ENCODE measurements at places on chromosomes 6 and 20.
A peak's percentile ranks its signal among the peaks of the same experiment; 100 is the strongest.

- no peaks in the 10 kb centered on the region for H3K27me3 ChIP-seq
- peak overlapping the region; percentile 65 for H3K27ac ChIP-seq
- H3K4me3 ChIP-seq, result no peak overlapping the region
- no peaks in the 10 kb centered on the region for H3K36me3 ChIP-seq
Observed at GRCh38 chr6:44056392-44057237, 70.6 kb downstream of the MRPL14 start.

GRCh38 chr6:89657445-89658158, 19.1 kb upstream of the LYRM2 start:
- peak overlapping the region; percentile 32 for H3K27ac ChIP-seq
- H3K4me3 ChIP-seq, result no peak overlapping the region
- no peaks in the 10 kb centered on the region for H3K4me1 ChIP-seq
- peaks cover 49% of the 10 kb centered on the region for H3K36me3 ChIP-seq
- no peak for DNase-seq
- no peaks in the 10 kb centered on the region for H3K27me3 ChIP-seq

DNA sequence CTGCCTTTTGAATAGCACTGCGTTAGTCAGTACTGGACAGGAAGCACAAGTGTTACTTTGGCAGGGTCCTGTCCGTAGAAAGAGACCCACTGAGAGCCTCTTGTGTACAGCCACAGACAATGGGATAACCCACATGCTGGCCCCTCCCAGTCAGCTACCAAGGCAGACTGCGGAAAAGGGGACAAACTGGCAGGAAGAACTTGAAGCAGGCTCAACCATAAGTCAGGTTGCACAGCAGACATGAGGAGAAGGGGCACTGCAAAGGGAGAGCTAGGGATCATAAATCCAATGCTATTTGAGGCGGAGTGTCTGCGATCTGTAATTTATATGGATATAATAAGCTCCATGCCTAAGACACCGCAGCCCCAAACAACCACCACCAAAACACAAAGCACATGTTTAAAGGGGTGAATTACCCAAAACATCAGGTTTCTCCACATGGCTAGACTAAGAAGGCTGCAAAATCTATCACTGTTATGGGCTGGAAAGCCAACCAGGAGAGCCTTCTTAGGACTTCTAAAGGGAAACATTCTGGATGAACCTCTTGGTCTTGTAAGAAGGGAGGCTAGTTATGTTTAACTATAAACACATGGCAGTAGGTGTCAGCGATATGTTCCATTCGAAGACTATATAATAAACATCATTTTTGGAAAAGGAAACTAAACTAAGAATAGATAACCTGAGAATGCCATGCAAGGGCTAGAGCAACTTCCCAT, 141.7 kb downstream of the BACH2 start:
- no peaks in the 10 kb centered on the region for H3K27me3 ChIP-seq
- no peak overlapping the region for H3K4me3 ChIP-seq
- peaks cover 75% of the 10 kb centered on the region for H3K4me1 ChIP-seq
- no peak for DNase-seq

GRCh38 chr6:134111062-134111677, 58.7 kb upstream of the SLC2A12 start:
- no peaks in the 10 kb centered on the region for H3K4me1 ChIP-seq
- H3K27ac ChIP-seq, result no peak overlapping the region
- no peak for DNase-seq
- H3K4me3 ChIP-seq, result no peak overlapping the region
- H3K27me3 ChIP-seq, result no peaks in the 10 kb centered on the region

DNA sequence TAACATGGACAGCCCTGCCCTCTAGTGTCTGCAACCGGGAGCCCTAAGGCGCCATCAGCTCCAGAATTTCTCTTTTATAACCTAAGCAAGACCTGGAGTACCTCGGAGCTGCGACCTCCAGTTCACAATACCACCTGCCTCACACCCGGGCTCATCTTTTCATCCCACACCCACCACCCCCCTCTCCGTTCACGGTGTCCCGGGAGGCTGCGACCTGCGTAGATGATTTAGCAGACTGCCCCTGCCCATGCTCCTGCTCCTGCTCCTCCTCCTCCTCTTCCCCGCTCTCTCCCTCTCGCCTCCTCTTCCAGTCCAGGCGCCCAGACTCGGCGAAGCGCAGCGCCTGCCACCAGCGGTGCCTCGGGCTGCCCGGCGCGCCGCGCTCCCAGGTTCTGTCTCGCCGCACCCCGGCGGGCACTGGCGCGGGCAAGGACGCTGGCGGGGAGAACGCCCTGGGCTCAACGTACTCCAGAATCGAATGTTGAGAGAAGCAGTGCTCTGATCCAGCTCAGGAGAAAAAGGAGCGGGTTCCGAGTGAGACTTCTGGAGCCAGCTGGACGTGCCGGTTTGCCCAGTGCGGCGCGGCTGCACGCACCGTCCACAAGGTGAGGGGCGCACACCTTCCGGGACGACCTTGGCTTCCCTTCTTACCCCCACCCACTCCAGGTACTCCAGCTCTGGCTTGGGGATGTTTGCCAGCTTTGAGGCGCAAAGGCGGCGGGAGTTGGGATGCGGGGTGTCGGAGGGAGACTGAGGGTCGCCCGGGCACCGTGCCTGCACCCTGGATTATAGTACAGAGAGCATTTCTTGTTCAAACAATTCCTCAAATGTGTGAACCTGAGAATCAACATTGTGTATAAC, at the start of gene HTR1E:
HTR1E (plus strand) TSS at position 310 of the 861 bp plus-strand sequence. CDS start 77,807 bp downstream, outside the sequence.
- peaks cover 19% of the 10 kb centered on the region for H3K4me1 ChIP-seq
- H3K36me3 ChIP-seq, result no peaks in the 10 kb centered on the region
- peaks cover 30% of the 10 kb centered on the region for H3K27me3 ChIP-seq
- H3K4me3 ChIP-seq, result peak within 1 kb of the TSS; percentile 81

DNA sequence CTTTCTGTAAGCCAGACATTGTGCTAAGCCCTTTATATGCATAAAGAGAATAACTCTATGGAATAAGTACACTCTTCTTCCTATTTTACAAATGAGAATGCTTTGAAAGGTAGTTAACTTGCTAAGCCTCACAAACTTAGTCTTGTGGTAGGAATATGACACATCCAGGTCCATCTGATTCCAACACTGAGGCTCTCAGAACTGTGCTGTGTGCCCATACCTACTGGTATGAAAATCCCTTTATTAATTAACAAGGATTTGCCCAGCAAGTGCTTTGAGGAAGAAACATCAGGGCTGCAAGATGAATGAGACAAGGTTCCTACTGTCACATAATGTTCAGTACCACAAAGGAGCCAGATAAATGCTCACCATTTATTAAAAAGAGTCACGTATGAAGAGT, 122.6 kb downstream of the TNFRSF21 start:
- H3K4me3 ChIP-seq, result no peak overlapping the region
- H3K27me3 ChIP-seq, result no peaks in the 10 kb centered on the region
- peaks cover 5% of the 10 kb centered on the region for H3K4me1 ChIP-seq

DNA sequence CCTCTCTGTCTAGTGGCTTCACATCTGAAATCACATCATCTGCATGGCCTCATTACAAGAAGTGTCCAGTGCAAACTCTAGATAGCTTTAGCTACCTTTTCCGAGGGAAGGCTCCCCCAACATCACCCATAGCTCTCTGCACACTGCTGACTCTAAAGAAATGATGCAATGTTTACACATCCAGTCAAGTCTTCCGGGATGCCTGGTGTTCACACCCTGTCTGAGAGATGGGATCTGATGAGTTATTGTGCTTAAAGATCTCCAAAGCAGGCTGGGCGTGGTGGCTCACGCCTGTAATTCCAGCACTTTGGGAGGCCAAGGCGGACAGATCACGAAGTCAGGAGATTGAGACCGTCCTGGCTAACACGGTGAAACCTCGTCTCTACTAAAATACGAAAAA, 404.6 kb upstream of the IRAK1BP1 start:
- H3K4me1 ChIP-seq, result no peaks in the 10 kb centered on the region
- H3K4me3 ChIP-seq, result no peak overlapping the region
- peaks cover 6% of the 10 kb centered on the region for H3K27me3 ChIP-seq
- H3K36me3 ChIP-seq, result no peaks in the 10 kb centered on the region
- no peak for DNase-seq

- no peaks in the 10 kb centered on the region for H3K36me3 ChIP-seq
- peaks cover 3% of the 10 kb centered on the region for H3K4me1 ChIP-seq
- no peak for DNase-seq
- no peaks in the 10 kb centered on the region for H3K27me3 ChIP-seq
- H3K4me3 ChIP-seq, result no peak overlapping the region
- no peak overlapping the region for H3K27ac ChIP-seq
Observed at GRCh38 chr6:147109707-147110106, 94.5 kb upstream of the STXBP5 start.

- peaks cover 19% of the 10 kb centered on the region for H3K4me1 ChIP-seq
- DNase-seq, result no peak
- H3K36me3 ChIP-seq, result no peaks in the 10 kb centered on the region
- no peak overlapping the region for H3K27ac ChIP-seq
- H3K27me3 ChIP-seq, result peaks cover 31% of the 10 kb centered on the region
Observed at GRCh38 chr20:37571033-37571432, 43.4 kb upstream of the BLCAP start.

DNA sequence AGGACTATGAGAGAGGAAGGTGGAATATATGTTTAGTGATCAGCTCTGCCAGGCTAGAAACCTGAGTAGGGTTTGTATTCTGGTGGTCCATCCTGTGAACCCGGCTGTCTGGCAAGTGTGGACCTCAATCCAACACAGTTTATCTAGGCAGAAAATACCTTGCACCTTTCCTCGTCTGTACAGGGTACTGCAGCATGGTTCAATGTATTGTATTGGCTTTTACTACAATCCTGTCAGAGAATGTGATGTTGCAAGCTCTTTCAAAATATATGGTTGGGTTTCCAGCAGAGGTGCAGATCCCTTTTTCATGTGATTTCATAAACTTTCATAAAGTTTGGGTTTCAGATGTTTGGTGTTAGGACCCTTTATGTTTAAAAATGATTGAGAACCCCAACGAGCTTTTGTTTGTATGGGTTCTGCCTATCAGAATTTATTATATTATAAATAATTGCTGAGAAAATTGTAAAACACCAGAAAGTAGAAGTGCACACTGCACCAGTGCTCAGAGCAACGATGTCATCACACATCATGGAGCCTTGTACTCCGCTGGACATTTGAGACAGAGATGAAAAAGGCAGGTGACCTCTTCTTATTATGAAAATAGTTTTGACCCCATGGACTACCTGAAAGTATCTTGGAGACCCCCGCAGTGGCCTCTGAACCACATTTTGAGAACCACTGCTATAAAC, 106.6 kb downstream of the RTN4IP1 start:
- H3K27ac ChIP-seq, result no peak overlapping the region
- no peak for DNase-seq
- peaks cover 11% of the 10 kb centered on the region for H3K27me3 ChIP-seq
- H3K4me3 ChIP-seq, result no peak overlapping the region

DNA sequence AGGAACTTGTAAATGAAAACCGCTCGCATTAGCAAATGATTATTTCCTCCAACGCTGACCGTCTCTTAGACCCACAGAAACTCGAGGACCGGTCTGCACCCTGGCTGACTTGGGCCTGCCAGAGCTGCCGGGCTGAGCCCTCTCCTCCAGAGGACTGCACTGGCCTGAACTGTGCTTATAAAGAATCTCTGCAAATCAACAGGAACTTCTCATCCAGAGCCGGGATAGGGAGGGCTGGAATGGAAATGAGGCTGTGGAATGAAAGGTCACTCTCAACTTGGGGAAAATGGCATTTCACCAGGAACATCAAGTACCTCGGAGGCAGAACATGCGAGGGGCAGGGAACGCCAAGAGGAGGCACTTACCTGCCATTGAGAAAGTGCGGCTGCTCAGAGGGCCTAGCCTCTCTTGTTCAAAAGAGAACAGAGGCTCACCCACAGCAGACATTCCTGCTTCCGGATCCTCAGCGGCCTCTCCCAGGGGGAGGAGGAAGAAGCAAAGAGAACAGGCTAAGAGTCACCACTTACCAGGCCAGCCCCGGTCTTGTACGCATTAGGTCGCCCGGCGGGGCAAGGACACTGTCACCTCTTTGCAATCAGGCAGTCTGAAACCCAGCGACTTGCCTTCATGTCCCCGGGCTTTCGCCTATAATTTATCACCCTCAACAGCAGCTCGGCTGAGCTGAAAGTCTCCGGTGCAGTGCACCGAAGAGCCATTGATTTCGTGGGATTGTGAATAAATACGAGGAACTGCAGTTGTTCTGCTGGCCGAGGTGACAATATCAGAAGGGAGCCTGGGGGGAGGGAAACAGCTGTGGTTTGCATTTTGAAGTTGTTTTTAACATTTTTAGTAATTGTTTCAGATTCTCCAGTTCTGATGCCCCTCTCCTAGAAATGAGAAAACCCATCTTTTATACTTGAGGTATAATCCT, 37.6 kb downstream of the ZMYND8 start:
- peaks cover 75% of the 10 kb centered on the region for H3K4me1 ChIP-seq
- peaks cover 9% of the 10 kb centered on the region for H3K36me3 ChIP-seq
- DNase-seq, result no peak
- H3K4me3 ChIP-seq, result peak overlapping the region; percentile 47

GRCh38 chr6:39561536-39562266, 163.5 kb downstream of the KIF6 start:
- DNase-seq, result no peak
- H3K27ac ChIP-seq, result no peak overlapping the region
- H3K4me1 ChIP-seq, result peaks cover 5% of the 10 kb centered on the region
- no peaks in the 10 kb centered on the region for H3K27me3 ChIP-seq
- no peaks in the 10 kb centered on the region for H3K36me3 ChIP-seq

DNA sequence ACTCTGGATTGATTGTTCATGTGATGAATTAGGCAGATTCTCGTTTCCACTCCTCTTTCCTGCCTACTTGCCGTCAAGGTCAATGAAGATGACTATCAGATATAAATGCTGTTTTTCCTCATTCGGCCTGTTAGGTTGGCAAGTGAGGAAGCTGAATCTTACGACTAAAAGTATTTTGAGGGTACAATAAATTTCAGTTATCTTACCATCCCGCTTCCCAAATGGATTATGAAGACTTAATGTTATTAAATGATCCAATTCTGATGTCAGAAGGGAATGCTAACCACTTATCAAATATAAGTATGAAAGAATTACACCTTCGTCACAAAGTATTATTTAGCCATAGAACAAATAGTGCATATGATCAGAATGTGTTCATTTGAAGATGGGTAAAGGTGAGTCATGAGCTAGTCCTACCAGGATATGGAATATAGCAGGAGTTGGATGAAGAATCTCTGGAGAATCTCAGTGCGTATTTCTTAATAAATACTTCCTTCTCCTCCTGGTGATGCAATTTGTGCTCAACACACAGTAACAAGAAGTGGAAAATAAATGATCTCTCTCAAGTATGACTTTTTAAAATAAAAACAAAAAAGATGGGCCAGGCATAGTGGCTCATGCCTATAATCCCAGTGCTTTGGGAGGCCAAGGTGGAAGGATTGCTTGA, 4.6 kb downstream of the GPLD1 start:
- peaks cover 2% of the 10 kb centered on the region for H3K4me1 ChIP-seq
- DNase-seq, result no peak
- H3K36me3 ChIP-seq, result no peaks in the 10 kb centered on the region
- H3K4me3 ChIP-seq, result no peak overlapping the region

GRCh38 chr6:157227202-157228166, 95.8 kb downstream of the TMEM242 start:
- peaks cover 25% of the 10 kb centered on the region for H3K4me1 ChIP-seq
- no peak overlapping the region for H3K4me3 ChIP-seq
- peaks cover 6% of the 10 kb centered on the region for H3K27me3 ChIP-seq
- no peaks in the 10 kb centered on the region for H3K36me3 ChIP-seq
- H3K27ac ChIP-seq, result no peak overlapping the region
- DNase-seq, result no peak

Data from mesothelial cell of epicardium (in vitro differentiated cells).